ENCODE measurements at places on chromosomes 13 and 19.

- DNase-seq = no peak
Observed at GRCh38 chr13:114077099-114077932, 55.1 kb downstream of the RASA3 start.

GRCh38 chr19:47323872-47324271, 8.1 kb upstream of the C5AR2 start:
- DNase-seq = no peak

- DNase-seq = no peak
Observed at GRCh38 chr19:45041125-45041524, 2.3 kb downstream of the CLASRP start.

GRCh38 chr19:29283366-29283765, 70.4 kb upstream of the UQCRFS1 start:
- no peak for DNase-seq

DNA sequence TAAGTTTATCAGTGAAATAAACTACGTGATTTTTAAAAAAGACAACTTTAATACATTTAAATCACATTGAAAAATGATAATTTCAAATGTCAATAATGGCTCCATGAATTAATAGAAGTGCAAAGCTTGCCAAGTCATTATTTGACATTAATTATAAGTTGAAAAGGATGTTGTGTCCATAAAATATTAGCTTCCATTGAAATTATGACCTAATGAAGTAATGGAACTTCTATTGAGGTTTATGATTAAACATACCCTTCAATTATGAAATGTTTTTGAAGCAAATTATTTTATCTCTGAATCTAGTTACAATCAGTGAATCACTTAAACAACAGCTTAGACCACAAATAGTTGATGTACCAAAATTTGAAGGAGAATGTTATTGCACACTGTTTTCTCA, 144.2 kb downstream of the SLITRK6 start:
- no peak for DNase-seq

- no peak for DNase-seq
Observed at GRCh38 chr13:92575777-92576176, 650.8 kb upstream of the GPC6 start.

DNA sequence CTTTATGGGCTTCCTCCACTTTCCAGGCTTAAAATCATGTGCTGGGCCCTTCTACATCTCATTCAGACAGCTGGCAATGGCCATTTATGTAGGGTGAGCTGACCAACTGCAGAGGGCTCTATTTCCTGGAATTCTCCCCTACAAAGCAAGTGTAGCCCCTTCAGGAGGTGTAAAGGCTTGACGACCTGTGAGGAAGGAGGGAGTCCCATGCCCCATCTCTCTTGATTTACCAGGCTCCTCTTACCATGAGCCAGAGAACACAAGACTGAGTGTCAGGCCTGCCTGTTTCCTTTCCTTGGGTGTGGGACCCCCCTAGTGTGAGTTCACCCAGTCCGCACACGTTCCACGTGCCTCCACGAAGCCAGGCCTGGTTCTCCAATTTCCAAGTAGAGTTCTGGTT, 16.6 kb downstream of the ZNF536 start:
- DNase-seq = no peak

- no peak for DNase-seq
Observed at GRCh38 chr13:114038211-114038613, 64.3 kb upstream of the C13orf46 start.

- no peak for DNase-seq
Observed at GRCh38 chr13:64311948-64312347, 2896.3 kb upstream of the PCDH20 start.

- DNase-seq = no peak
Observed at GRCh38 chr13:73894995-73895571, 239.1 kb downstream of the KLF12 start.

DNA sequence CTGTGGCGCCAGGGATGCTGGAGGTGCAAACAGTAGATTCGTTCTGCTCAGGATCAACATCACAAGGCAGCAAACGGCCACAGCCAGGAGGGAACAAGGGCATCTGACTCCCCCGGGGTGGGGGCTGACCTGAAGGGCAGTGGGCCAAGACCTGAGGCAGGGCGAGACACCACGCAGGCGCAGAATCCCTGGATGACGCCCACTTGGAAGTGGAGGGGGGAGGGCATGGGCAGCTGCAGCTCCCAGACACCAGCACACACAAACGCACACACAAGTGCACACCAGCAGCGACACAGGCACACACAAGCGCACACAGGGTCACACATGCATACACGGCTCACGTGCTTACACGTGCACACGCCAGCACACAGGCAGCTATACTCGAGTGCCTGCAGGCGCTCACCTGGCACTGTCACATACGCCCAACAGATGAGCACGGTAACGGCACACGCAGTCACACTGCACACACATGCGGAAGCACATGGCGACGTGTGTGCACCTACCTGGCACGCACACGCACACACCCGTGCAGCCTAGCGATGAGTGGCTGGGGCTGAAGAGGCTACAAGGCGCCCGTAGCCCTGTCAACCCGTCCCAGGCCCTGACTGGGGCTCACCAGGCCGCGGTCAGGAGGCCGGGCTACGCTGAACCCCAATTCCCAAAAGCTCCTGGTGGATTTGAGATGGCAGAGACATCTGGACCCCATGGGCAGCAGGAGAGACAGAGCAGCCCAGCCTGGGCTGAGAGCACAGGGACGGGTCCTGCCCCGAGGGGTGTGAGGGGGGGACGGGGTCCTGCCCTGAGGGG, 5.5 kb downstream of the C2CD4C start:
- DNase-seq = no peak

GRCh38 chr13:37364007-37364406, 234.6 kb downstream of the POSTN start:
- no peak for DNase-seq

DNA sequence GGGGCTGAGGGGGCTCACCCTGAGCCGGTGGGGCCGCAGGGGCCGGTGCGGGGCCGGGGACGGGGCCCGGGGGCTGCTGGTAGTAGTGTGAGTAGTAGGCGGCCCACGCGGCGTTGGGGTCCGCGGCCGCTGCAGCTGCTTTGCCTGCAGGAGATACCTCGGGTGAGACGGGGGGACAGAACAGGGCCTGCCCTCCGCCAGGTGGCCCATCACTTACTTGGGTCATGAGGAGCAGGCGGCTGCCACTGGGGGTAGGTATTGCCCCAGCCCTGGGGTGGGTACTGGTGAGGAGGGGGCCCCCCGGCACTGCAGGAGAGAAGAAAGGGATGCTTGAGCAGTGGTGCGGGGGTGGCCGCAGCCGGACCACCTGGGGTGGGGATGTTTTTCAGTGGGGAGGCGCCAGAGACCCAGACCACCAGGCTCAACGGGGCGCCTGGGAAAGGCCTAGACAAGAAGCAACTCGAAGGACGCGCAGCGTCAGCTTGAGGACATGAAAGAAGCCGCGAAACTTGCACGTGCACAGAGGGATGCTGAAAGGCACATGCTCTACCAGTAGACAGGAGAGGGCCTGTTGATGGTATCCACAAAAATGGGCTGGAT, 8.9 kb downstream of the KHSRP start:
- DNase-seq = no peak

GRCh38 chr19:22605275-22606211, 28.6 kb upstream of the ZNF492 start:
- no peak for DNase-seq

GRCh38 chr19:49587227-49587626, 3.8 kb upstream of the PRR12 start:
- DNase-seq = no peak

DNA sequence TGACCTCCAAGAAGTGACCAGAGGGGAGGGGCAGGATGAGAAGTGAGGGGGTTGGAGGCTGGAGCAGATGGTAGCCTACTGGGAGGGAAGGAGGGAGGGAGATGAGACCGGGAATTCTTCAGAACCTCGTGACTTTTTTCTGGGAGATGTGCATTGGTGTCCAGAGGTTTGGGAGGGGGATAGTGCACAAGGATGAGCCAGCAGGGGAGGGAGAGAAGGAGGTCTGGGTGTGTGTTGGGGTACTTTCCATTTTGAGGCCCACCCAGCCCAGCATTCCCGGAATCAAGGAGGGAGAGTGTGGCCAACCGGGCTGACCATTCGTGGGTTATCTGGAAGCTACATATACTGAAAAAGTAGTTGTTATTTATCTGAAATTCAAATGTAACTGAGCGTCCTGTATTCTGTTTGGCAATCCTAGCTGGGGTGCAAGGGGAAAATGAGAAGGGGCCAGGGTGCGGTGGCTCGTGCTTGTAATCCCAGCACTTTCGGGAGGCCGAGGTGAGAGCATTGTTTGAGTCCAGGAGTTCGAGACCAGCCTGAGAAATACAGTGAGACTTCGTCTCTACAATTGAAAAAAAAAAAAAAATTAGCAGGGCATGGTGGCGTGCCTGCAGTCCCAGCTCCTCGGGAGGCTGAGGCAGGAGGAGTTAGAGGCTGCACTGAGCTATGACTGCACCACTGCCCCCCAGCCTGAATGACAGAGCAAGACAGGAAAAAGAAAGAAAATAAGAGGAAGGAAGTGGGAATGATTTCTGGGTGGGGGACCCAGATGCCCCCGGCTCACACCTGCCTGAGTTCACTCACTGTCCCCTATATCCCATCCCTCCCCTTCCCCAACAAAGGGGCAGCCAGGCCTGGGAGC, 4.4 kb upstream of the C3 start:
- no peak for DNase-seq

- no peak for DNase-seq
Observed at GRCh38 chr13:65453982-65454381, 1776.2 kb downstream of the PCDH9 start.

- DNase-seq = no peak
Observed at GRCh38 chr13:40635315-40635995, 31.0 kb downstream of the FOXO1 start.

- DNase-seq = peak; percentile 59
Observed at GRCh38 chr19:30799865-30800755, 427.9 kb downstream of the ZNF536 start.

DNA sequence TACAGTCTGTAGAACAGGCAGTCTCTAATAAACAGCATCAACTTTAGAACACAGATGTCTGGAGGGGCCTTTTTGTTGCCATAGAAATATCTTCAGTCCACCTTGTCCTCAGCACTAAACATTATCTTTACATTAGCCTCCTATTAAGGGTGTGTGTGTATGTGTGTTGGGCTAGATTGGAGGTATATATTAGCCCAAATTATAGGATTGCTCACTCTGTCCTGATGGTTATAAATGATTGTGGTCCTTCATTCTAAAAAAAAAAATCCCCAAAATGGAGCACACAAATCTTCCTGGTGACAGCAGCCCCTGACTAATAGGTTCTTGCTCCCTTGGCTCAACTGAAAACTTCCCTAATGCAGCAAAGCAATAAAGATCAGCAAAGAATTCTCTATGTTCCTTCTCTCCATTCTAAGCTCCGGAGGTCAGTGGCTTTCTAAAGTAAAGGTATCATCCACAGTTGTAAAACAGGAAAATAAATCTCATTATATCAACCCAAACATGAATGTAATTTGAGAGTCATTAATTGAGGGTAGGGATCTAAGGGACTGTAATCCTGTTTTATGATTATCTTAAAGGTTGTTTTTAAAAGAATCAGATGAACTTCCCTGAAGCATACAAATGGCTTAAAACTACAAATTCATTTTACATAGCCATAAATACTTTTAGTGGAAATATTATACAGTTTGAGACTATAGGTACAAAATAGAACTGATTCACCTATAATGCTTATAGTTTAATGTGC, 232.7 kb downstream of the KLF12 start:
- no peak for DNase-seq

GRCh38 chr19:18591735-18592385, 3.3 kb downstream of the REX1BD start:
- DNase-seq = no peak

DNA sequence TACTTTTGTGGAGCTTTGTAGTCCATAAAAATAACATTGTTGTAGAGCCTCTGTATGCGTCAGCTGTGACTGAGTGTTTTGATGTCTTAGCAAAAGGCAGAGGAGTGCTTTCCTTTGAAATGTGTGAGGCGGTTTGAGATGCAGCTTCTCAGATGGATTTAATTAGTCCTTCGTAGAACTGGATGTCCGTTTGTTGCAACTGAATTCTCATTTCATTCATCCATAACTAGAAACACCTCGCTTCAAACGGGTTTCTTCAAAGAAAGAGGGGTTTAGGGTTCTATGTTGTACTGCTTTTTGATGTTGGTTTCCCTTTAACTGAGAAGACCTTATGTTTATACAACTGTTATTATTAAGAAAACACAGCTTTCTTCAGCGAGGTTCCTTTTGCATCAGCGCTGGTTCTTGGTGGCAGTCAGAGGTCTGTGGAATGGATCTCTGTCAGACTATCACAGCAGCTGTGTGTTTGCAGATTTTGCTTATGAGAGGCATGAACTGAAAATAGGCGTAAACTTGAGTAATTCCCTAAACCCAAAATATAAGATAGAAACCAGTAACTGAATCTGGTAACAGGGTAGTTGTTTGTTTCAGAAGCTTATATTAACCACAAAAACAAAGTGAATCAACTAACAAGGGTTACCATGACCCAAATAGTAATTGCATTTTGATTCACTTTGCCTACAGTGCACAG, 194.4 kb downstream of the GGACT start:
- no peak for DNase-seq

- peak; percentile 64 for DNase-seq
Observed at GRCh38 chr19:8396563-8397203, 6.5 kb downstream of the RAB11B start.

- no peak for DNase-seq
Observed at GRCh38 chr13:22883262-22883840, 297.4 kb upstream of the SGCG start.

DNA sequence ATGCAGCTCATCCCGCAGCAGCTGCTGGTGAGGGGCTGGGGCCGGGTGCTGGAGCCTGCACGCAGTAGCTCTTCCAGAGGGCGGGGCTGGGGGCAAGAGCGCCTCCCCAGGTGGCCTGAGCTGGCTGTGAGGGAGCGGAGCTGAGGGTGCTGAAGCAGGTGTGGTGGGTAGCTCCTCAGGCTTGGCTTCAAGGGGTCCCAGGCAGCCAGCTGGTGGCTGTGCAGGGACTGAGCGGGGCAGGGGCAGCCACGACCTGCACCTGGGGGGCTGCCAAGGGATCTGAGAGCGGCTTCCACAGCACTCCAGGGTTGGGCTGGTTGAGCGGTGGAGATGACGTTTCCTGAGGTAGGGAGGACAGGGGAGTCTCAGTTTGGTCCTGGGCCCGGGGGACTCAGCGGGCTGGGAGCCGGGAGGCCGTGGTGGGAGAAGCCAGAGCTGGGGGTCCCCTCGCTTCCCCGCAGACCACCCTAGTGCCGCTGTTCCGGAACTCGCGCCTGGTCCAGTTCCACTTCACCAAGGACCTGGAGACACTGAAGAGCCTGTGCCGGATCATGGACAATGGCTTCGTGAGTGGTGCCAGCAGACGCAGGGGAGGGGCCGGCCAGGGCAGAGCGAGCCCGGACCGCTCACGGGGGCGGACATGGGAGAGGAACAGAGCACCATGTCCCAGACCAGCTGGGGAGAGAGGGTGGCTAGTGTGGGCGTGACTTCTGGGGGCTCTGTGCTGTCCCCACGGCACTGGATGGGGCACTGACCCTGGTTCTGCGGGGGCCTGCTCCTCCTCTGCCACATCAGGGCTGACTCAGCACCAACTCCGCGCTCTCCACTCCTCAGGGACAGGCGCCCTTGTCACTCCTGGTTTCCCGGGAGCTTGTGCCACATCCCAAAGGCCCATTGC, 7.4 kb downstream of the PTOV1 start:
- no peak for DNase-seq

DNA sequence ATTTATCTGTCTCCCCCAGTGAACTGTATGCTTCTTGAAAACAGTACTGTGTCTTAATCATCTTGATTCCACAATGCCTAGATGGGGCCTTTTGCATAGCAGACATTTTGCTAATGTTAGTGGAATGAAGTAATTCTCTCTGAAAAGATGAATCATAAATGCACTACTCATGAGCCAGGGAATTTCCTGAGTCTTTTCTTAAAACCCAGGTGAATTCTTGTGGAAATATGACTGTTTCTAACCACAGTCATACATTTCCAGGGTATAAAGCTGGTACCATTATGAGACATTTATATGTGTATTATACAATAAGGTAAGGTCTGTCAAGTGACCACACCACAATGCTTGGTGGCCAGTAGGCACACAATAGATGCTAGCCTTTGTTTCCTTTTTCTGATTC, 5.5 kb upstream of the KCTD4 start:
- DNase-seq = no peak

All from neural crest cell (in vitro differentiated cells).